Right ventricle myocardium inferior (tissue), 1 donor: ENCODE measurements at places on chromosomes 5 and 9.

- no peak for DNase-seq
These were observed 241.1 kb downstream of the CACNA1B start for GRCh38 chr9:138118601-138119071.

GRCh38 chr9:96680812-96681499 lies 25.8 kb upstream of the PRXL2C start:
- no peak for DNase-seq

DNA sequence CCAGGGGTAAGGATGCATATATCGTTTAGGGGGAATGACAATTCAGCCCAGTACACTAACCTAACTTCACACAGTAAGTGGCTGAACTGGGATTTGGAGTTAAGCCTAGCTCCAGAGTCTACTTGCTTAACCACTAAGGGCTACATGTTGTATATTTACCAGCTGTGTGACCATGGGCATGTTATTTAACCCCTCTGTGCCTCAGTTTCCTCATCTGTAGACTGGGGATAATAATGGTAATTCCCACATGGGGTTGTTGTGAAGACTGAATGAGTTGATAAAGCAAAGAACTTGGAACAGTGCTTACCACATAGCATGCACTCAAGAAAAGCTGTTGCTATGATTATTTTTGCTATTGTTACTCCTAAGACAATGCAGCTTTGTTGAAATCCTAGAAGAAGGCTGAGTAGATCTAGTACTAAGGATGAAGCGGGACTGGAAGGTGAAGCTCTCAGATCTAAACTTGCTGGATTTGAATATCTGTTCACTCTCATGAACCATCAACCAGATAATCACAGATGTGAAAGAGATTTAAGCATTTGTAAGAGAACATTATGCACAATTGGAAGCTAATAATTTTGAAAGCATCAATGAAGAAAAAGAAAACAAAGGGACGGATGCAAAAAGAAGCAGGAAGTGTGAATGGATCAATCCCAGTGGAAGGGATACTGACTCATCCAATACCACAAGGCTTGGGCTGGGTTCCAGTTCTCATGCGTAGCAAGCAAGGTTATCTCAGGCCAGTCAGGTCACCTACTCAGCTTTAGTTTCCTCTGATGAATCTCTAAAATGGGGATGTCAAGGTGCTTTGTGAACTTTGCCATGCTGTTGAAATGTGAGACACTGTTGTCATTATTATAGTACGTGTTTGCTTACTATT lies 78.5 kb upstream of the TBC1D2 start:
- DNase-seq = no peak

- DNase-seq = no peak
These were observed 11.4 kb upstream of the TEX48 start for GRCh38 chr9:114693248-114693855.

GRCh38 chr9:4614627-4615026 lies 47.5 kb upstream of the PLPP6 start:
- DNase-seq = no peak

GRCh38 chr9:14097666-14098415 lies 216.1 kb downstream of the NFIB start:
- DNase-seq = no peak

- no peak for DNase-seq
These were observed 41.6 kb downstream of the CSF1R start for GRCh38 chr5:150044712-150045111.

DNA sequence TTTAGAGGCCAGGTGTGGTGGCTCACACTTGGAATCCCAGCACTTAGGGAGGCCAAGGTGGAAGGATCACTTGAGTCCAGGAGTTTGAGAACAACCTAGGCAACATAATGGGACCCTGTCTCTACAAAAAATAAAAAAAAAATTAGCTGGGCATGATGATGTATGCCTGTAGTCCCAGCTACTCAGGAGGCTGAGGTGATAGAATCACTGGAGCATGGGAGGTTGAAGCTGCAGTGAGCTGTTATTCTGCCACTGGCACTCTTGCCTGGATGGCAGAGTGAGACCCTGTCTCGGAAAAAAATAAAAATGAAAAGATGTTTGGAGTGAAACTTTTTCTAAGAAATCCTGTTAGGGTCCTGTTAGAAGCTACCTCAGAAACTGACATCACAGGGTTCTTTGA lies 24.2 kb downstream of the OCLN start:
- DNase-seq = no peak

- no peak for DNase-seq
These were observed 51.1 kb downstream of the ELL2 start for GRCh38 chr5:95910521-95910920.

GRCh38 chr5:15002791-15003190 lies 131.2 kb upstream of the ANKH start:
- no peak for DNase-seq

- no peak for DNase-seq
These were observed 45.8 kb downstream of the MEIKIN start for GRCh38 chr5:131899686-131900085.

DNA sequence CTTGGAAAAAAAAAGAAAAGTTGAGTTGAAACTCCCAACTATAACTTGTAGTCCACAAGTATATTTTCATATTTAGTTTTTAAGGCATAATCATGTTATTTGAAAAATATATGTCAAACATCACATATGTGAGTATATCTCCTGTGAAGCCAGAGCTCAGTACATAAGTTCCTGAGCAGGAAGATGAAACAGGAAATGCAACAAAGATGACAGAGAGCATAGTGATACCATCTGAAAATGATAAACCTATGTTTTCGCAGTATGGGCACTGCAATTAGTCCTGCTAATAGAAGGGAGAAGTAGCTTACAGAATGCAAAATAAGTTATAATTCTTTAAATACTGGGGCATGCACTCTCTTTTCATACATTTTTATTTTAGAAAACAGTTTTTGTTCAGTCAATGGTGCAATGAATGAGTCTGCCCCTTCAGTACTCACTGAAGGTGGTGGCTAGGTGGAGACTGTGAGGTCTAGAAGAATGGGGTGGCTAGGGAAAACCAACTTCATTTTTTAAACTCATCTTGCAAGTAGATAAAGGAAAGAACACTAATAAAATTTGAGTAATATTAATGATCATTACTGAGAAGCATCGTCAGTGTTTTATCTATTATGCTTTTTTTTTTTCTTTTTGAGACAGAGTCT lies 54.1 kb upstream of the FYB1 start:
- DNase-seq = no peak

DNA sequence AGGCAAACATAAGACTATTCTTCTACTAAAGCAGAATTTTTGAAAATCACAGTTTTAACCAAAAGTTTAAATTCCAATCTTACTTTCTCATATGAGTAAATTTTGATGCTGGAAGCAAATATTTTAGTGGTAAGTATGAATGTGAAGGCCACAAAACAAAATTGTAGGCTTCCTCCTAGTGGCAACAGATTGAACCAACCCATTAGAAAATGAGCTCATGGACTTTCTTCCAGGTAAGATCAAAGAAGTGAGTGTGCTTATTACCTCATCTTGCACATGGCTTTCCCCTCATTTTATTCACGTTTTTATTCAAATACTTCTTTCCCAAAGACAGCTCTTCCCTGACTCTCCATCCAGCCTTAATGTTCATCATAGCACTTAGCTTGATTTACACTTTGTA lies 16.5 kb upstream of the RLN2 start:
- DNase-seq = no peak

DNA sequence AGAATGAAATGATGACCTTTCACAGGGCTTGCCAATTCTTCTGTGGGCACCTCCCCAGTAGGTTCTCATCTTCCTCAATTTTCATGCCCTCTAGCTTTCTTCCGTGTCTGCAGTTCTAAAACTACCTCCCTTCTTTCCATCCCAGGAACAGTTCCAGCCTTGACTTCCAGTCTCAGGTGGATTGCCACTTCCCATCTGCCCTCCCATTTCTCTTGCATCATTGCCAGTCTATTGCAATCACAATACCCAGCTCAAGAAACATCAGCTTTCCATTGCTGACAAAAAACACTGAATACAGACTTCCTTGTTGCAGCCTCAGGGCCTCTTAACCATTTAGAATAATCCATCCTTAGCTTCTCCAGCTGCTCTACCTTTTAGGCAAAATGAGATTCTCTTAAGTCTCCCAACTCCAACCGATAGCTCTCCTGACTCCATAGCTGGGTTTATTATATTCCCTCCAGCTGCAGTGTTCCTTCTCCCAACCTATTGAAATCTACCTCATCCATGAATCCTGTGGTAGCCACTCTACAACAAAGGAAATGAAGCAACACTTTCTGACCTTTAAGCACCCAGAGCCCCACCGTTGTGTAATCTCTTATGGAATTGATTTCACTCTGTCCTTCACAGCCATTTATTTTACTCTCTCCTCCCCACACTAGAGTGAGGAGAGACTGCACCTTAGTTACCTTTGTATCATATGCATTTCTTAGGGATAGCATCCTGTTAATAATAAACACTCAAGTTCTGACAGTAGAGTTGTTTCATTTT lies 75.6 kb upstream of the PCA3 start:
- no peak for DNase-seq

DNA sequence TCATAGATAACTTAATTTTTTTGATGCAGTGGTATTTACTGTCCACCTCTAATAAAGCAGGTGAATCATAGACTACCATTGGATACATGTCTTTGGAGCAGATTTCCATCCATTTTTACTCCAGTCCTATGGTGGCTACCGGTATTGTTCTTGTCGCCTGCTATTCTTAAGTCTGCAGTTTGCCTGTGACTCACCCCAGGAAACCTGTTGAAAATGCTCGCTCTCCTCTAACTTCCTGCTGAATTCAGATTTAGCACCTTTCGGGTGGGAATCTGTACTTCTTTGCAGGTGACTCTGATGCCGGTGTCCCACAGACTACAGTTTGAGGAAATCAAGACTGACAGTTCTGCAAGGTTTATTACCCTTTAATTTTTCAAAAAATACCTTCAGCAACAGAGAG lies 58.8 kb upstream of the DHFR start:
- no peak for DNase-seq

GRCh38 chr5:149310947-149311658 lies 34.2 kb upstream of the GRPEL2 start:
- DNase-seq = no peak

GRCh38 chr5:106086352-106086751 lies 1584.4 kb downstream of the EFNA5 start:
- no peak for DNase-seq

- DNase-seq = peak; percentile 90
These were observed 157.8 kb downstream of the RGS3 start for GRCh38 chr9:113621309-113621791.

DNA sequence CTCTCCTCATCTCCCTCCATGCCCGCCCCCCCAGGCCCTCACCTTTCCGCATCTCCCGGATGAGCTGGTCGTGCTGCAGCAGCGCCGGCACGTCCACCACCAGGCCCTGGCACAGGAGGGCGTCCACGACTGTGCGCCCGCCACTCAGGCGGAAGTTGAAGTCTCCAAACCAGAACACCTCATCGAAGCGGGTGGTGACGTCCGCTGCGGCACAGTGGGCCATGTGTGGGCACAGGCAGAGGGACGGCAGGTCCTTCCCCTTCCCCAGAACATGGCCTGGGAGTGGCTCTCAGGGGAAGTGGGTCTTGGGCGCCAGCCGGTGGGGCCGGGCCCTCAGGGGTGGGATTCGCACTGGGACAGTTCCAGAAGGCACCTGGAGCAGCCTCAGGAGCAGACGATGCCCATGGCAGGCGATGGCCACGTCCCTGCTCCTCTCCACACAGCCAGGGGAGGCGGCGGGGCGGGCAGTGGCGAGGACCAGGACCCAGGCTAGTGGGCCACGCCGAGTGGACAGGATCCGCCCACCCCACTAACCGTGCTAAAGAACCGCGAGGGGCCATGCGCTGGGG lies 7.8 kb downstream of the INPP5E start:
- DNase-seq = peak; percentile 11

DNA sequence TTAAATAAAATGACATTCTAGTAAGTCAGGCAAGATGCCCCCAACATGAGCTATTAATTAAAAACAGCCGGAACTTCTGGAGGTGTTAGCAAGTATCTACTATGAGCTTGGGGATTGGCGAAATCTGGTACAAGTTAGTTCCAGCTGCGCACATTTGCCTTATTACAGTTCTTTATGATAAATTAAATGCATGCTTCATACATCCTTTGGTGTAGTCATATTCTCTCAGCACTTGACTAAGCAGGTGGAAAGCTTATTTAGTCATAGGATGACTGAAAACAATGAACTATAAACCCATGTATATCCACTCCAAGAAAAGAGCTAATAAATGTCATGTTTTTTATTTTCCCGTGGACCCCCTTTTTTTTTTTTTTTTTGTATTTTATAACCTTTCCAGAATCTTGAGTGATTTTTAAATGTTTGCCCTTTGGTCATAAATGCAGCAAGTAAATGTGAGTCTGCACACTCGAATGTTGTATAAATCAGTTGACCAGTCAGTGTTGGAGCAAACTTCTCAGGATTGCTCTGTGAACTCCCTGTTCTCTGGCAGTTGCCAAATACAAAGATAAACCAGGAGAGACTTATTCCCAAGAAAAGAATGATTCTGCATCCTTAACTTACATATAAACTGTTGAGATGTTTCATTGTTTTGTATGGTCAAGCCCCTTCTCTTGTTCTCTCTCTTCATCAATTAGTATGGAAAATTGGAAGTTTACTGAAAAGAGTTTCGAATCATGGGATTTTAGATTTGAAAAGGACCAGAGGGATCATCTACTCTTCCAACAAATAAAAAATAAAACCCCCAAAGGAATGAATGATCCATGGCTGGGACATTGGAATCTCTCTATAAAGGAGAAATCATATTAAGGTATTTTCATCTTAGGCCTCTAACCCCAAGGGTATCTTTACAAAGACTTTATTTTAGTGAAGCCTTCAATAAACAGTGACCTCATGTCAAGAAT lies 38.3 kb downstream of the PIK3R1 start:
- no peak for DNase-seq

DNA sequence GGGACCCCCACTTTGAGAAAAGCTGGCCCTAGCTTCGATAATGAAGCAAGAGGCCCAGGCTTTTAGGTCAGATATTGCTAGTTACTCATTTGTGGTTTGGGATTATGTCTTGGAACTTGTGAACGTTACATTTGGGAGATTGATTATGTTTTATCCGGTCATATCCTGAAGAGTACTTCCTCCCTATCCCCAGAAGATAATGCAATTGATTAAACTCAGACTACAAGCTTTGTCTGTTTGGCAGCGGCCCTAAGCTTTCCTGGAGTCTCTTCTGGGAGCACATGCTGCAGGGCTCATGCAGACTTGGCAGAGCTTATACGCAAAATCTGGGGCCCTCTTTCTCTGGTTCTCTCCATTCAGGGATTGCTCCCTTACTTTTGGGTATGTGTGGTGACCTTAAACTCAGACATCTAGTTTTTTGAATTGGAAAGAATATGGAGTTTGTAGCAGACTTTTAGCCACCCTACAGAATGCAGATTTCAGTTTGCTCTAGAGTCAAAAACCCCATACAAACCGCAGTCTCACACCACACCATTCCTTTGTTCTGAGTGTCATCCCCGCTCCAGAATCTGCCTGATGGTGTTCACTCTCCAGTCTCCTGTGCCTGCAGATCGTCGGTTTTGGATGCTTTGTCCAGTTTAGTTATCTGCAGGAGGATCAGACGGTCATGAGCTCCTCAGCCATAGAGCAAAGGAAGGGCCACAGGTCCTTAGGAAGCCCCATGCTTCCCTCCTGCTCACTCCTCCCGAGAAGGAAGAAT lies 449.5 kb upstream of the TRPC7 start:
- DNase-seq = no peak
